Caco-2 (cell line): ENCODE measurements at places on chromosomes 5 and 9.
A peak's percentile ranks its signal among the peaks of the same experiment; 100 is the strongest.

DNA sequence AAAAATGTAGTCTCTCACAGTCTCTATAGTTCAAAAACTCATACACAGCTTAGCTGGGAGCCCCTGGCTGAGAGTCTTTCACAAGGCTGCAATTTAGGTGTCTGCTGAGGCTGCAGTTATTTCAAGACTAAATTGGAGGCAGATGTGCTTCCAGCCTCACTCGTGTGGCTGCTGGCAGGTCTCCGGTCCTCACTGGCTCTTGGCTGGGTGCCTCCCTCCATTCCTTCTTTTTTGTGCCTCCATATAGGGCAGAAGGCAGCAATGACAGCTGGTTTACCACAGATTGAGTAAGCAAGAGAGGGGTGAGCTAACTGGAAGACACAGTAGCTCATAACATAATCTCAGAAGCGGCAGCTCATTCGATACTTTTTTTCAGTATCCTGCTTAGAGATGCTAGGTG lies 2167.7 kb upstream of the WWC1 start:
- DNase-seq = no peak

DNA sequence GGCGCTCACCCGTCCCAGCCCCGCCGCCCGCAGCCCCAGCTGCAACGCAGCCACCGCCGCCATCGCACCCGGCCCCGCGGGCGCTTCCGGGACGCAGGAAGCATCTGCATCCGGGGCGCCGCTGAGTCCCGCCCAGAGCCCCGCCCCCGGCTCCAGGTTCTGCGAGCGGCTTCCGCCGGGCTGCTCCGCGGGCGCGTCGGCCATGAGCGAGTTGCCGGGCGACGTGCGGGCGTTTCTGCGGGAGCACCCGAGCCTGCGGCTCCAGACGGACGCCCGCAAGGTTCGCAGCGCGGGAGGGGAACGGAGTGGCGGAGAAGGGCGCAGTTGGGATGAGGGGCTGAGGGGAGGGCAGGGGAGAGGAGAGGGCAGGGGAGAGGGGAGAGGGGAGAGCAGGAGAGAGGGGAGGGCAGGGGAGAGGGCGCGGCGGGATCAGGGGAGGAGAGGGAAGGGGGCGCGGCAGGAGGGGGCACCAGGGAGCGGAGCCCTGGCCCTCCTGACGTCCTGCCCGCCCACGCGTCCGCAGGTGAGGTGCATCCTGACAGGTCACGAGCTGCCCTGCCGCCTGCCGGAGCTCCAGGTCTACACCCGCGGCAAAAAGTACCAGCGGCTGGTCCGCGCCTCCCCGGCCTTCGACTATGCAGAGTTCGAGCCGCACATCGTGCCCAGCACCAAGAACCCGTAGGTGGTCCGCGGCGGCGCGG lies at the start of the genes SURF1 and SURF2:
TSS of gene SURF1 (minus strand) at position 97 of the 701 bp plus-strand sequence. CDS start at position 63, 34 bp downstream.
TSS of gene SURF2 (plus strand) at position 160 of the 701 bp plus-strand sequence. CDS start at position 203, 43 bp downstream.
- peak; percentile 93 for DNase-seq

- no peak for DNase-seq
Measured at GRCh38 chr9:98929895-98930341, 13.8 kb upstream of the COL15A1 start.

- no peak for DNase-seq
Measured at GRCh38 chr9:105238302-105238701, 6.1 kb upstream of the SLC44A1 start.

DNA sequence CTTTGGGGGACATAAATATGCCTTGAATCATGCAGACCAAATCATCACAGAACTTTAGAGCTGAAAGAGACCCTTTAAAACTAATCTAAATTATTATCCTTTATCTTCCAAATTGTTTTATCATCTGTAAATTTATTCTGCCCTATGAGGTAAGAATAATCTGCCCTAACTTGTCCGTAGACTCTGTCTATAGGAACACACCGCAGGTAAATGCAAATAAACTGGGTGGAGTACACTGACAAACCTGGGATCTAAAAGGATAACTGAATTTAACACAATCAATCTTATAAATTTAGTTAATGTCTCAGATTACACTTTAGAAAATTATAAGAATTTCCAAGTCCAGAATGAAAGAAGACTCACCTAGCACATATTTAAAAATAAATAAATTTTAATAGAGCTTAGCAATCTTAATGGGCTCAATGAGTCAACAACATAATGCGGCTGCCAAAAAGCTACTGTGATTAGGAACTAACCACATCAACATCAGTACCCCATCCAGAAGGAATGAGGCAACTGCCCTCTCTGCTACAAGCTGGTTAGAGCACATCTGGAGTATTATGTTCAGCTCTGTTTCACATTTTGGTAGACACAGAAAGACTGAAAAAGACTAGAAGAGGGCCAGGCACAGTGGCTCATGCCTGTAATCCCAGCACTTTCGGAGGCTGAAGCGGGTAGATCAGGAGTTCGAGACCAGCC lies 5.6 kb downstream of the MEGF9 start:
- no peak for DNase-seq
